Calu3 (cell line): ENCODE measurements at places on chromosomes 1 and 21.

GRCh38 chr1:51514733-51515132 is 4.3 kb downstream of the EPS15 start:
- DNase-seq, result no peak

GRCh38 chr1:152502496-152503180 is 8.0 kb upstream of the LCE5A start:
- no peak for DNase-seq

- DNase-seq, result peak; percentile 58
Observed at GRCh38 chr1:77416692-77417450, 135.1 kb downstream of the AK5 start.

DNA sequence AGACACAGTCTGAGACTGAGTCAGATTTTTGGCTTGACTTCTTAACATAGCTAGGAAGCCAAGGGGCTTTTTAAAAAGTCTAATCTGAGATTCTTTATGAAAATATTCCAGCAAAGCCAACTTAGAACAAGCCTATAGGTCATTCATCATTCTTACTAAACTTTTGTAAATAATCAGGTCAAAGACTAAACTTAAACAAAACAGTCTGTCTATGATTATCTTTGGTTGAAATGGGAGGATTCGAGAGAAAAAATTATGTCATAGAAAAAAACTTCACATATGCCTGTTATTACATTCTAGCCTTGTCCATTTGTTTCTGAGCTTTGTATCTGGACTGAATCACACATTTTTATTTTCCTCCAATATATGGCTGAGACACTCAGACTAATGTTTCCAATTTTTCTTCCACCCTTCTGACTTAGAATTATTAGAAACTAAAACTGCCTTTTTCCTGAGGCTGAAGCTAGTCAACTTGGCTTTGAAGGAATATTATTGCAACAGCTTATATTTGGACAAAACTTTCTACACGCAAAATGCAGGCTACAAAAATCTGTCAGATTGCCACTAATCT is 83.3 kb downstream of the ETS2 start:
- no peak for DNase-seq

DNA sequence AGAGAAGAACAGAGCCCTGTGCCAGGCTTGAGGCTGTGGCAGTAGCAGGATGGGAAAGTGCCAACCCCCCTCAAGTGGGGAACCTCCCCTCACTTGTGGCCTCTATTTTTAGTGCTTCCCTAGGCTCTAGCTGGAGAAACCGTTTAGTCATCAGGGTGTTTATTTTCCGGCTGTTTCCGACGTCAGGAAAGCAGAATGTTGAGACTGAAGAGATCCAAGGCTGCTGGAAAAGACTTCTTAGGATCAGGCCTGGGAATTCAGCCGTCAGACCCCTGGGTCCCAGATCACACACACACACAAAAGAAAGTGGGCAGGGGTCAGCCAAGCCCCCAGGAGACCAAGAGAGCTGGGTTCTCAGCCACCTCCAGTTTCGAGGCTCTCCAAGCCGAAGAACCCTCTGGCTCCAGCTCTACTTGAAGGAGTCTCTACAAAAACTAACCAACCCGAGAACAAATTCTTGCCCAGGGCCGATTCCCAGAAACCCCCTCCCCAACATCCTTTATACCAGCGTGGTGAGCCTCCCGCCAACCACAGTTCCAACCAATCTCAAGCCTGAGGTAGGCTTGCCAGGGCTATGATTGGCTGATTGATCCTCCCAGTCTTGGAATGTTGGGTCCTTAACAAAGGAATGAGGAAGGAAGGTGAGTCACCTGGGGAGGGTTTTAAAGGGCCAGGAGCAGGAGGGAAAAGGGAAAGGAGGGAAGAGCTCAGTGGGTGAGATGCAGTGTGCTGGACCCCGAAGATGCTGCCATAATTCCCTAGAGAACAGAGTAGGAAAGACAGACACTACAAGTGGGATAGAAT is 2.5 kb upstream of the MEF2D start:
- peak; percentile 87 for DNase-seq

DNA sequence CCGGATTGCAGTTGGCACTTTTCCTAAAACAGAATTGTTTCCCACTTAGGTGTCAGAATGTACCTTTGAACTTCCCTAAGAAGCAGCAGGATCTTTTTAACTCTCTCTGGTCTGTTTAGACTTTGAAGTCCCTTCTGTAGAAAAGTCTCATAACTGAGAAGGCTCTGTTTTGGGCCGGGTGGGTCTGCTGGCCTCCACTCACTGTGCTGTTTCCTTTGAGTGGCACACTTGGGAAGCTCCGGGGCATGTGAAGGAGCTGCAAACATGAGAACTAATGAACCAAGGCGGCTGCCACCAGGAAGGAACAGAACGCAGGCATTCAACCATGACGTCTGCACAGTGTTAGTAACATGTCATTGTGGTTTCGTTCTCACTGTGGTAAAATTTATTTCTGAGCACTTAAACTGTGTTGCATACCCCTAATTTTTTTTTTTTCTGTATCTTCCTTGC is 19.5 kb upstream of the NCMAP start:
- DNase-seq, result no peak

- no peak for DNase-seq
Observed at GRCh38 chr1:21608798-21609197, 60.4 kb downstream of the RAP1GAP start.

DNA sequence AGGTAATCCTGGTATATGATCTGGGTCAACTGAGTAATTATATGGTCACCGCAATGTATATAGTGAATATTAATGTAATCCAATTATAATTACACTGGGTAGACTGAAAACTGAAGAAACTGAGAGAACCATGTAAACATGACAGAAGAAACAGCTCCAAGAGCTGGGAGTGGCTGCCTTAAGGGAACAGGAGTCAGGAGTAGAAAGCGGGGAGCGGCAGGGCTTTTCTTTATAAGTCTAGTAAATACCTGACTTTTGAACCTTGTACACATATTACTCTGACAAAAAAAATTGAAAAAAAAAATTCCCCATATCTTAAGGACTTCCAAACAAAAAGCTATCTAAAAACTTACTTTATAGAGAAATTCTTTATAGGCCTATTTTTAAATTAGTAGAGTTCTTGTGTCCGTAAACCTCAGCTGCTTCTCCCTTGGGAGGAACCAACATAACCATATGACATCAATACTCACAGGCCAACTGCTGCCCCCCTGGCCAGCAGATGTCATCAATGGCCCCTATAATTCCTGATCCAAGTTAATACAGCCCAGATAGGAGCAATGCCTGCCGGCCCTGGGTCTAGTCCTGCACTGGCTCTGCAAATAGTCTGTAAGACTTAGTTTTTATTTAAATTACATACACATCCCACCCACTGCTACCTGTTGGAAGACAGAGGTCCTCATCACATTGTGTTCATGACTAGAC is 33.8 kb downstream of the THAP3 start:
- no peak for DNase-seq

DNA sequence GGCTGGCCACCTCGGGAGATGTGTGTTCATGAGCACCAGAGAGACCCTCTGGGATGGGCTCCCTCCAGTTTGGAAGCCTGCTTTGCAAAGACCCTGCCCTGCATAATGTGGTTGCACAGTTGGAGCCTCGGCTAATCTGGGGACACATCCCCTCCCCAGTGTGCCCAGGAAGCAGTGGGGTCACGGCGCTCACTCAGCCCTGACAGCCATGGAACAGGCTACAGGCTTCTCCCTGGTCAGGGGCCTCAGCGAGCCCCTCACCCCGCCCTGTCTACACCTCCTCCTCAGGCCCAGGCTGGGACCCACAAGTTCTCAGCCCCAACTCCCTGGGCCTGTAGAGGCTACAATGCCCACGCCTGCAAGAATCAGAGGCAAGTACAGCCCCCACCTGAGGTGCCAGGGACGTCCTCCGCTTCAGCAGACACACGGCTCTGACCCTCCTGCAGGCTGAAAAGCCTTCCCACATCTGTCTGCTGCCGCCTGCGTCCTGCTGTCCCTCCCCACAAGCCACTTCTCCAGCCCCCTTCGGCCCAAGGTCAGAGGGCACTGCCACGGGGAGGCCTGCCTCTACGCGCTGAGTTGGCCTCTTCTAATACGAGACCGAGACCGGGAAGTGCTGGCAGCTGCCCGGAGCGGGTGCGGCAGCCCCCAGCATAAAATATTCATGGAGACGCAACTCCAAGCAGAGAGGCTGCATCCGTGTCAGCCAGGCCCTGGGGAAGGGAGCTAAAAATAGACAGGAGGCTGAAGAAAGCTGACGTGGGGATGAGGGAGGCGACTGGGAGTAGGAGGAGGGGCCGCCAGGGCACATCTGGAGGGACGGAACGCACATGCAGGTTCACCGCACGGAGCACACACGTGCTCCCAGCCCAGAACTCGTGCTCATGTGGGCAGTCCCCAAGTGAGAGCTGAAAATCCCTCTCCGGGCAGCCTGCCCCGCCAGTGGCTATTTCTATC is 15.2 kb upstream of the GPR153 start:
- DNase-seq, result no peak

GRCh38 chr1:49197081-49197480 is 420.4 kb upstream of the BEND5 start:
- no peak for DNase-seq

DNA sequence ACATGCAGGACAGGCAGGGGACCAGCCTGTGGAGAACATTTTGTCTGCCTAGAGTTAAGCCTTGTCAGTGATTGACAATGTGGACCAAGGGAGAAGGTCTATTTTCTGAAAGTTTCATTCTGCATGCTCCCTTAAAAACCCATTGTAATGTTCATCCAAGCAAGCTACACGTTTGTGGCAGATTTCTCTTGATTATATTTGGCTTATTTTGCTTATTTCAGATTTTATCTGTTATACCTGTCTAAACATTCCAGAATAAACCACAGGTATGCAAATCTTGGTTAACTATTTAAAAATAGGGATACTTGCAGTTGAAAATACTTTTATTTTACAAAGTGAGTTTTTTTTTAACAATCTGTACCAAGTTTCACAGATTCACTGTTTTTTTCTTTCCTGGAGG is 78.2 kb upstream of the F3 start:
- no peak for DNase-seq

- no peak for DNase-seq
Observed at GRCh38 chr1:169479363-169480066, 6.2 kb downstream of the SLC19A2 start.

- DNase-seq, result no peak
Observed at GRCh38 chr1:173527151-173527826, 50.2 kb downstream of the PRDX6 start.

- peak; percentile 59 for DNase-seq
Observed at GRCh38 chr1:116504308-116505156, 66.3 kb downstream of the CD58 start.

- DNase-seq, result no peak
Observed at GRCh38 chr1:51799372-51799771, 79.2 kb downstream of the NRDC start.

DNA sequence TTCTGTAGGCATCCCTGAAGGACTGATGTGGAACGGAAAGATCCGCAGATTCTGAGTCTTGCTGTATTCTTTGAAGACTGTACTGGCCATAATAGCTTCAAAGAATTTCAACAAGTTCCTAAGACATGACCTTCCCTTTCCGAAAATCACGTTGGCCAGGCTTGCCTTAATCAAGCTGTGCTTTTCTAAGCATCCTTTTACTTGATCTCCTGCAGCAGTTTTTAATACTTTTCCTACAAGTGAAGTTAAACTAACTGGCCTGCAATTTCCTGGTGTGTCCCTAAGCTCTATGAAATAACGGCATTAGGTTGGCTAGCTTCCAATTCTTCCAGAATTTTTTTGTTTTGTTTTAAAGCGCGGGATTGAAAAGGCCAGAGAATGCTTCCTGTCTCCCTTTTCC is 40.3 kb downstream of the SPAG17 start:
- DNase-seq, result no peak

DNA sequence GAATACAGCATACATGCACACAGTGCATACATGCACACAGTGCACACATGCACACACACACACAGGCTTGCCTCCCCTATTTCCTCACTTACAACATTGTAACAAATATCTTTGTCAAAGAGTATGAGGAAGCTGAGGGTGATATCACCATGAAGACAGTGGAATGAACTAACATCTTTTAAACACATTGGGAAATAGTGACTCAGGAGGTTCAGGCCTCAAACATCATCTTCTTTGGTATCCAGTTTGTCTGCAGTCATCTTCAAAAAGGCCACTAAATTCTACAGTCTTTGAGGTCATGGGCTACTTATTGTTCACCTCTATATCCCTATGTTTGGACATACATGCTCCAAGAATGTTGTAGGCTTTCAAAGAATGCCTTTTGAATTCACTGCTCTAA is 2.1 kb upstream of the LCE2B start:
- no peak for DNase-seq

DNA sequence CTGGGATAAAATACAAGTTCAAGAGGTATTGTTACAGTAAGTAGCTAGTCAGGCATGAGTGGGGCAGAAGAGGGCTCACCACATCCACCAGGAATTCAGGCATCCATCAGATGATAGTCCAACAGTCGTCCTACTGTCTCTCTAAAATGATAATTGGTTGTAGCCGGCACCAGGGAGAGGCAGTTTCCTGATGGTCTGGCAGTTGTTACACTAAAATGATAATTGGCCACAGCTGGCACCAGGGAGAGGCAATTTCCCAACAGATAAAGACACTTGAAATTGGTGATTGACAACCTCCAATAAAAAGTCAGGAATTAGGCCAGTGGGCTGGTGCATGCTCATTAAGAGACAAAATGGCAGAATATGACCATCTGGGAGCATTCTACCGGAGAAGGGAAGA is 545.8 kb downstream of the AMY1C start:
- DNase-seq, result no peak

GRCh38 chr1:33836911-33837310 is 27.0 kb upstream of the HMGB4 start:
- no peak for DNase-seq

DNA sequence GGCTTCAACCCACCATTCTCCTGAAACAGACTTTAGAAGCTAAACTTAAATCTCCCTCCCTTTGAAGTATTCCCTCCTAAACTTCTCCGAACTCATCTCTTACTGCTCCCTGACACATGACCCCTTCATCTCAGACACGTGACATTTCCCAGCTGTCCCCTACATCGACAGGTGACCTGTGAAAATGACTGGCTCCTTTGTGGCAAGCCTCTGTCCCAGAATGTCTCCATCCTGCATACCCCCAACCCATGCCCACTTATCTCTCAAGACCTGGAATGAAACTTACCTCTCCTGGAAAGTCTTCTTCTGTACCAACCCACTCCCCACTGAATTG is 4.2 kb downstream of the FMOD start:
- DNase-seq, result no peak

- no peak for DNase-seq
Observed at GRCh38 chr1:221418346-221418745, 323.5 kb downstream of the DUSP10 start.

DNA sequence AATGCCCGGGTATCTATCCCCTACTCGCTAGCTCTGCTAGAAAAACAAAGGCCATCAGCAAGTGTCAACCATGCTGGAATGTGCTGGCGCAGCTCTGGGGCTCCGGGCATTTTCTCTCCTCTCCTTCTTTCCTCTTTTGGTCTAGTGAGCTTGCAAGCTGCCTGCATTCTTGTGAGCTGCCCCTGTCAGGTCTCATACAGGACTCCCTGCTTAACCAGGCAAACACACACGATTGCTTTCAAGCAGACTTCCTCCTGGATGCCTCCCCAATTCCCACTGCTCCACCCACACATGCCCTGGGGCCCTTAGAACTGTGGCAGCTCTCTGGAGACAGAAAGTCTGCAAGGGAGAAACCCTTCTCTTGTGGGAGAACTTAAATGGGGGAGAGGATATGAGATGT is 35.7 kb upstream of the SUCO start:
- peak; percentile 38 for DNase-seq
